ENCODE measurements at places on chromosomes 13 and 19.

DNA sequence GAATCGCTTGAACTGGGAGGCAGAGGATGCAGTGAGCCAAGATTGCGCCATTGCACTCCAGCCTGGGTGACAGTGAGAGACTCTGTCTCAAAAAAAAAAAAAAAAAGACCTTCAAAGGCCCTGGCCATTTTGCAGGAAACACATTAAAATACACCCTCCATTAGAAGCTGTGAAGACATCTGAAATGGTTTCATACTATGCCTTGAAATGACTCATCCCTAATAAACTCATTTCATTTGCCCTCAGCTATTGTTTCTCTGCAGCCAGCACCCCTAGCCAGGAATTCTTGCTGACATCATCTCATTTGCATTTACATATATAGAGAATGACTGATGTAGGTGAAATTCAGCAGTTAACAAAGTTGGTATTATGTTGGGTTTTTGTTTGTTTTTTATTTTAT is 8.7 kb downstream of the EML2 start:
- DNase-seq, result peak; percentile 84

DNA sequence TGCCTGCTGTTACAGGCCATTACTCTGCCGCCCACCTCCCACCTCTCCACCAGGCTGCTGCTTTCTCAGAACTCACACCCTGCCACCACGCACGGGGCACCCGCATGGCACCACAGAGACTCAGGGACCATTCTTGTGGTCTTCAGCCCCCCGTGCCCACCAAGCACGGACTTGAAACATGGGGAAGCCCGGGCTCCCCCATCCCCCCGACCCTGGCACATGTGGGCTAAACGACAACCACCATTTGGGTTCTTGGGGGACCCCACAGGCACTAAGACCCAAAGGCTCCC is 23.1 kb upstream of the TINCR start:
- DNase-seq, result no peak

DNA sequence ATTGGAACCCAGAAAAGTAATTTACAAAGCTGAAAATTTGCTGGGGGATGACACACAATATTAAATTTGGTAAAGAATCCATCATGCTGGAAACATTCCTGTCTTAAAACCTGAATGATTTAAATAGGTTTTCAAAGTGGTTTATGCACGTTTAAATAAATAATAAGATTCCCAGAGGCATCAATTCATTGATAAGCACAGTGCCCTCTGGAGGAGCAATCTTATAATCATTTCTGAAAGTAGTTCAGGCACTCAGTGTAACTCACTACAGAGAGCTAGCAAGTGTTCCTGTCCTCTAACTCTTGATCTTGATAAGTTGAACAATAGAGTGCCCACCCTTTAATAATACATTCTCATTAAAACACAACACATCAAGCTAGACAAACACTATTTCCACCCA is 43.5 kb upstream of the SHISA2 start:
- DNase-seq, result no peak

DNA sequence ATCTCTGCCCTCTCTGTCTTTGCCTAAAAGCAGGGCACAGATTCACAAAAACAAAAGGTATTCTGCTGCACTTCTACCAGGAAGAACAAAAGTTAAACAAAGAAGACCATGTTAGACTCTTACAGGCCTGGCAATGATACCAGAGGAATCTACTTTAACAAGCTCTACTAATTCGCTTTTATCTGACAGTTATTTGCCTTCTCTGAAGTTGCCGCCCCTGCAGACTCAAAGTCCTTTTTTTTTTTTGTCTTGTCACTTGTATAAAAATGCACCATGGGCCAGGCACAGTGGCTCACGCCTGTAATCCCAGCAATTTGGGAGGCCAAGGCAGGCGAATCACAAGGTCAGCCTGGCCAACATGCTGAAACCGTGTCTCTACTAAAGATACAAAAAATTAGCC is 176.5 kb upstream of the UBL3 start:
- DNase-seq, result no peak

DNA sequence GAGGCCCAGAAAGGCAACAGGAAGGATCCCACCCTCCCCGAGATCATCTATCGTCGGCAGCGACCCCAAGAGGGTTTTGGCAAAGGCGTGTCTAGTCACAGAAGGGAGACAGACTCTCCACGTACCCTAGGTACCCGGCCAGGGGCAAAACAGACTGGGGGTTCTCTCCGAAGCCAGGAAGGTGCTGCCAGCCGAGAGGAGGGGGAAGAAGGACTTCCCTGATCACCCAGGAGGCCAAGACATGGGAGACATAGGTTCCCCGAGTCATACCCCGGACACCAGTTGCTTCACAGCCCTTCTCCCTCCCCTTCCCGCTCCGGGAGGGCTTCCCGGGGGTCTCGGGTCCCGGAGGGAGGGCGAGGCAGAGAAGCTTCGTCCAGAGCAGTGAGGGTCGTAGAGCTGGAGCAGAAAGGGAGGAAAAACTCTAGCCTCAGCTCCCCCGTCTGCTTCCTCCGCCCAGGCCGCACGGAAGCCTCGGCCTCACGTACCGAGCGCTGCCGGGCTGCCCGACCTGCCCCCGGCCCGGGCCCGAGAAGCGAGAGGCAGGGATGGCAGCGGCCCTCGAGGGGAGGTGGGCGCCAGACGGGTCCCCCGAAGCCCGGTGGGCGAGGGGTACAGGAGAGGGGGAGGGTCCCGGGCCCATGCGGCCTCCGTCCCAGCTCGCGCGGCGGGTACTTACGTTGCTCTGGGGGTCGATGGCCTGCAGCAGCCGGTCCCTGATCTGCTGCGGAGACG is 644 bp downstream of the MED26 start:
- DNase-seq, result no peak

DNA sequence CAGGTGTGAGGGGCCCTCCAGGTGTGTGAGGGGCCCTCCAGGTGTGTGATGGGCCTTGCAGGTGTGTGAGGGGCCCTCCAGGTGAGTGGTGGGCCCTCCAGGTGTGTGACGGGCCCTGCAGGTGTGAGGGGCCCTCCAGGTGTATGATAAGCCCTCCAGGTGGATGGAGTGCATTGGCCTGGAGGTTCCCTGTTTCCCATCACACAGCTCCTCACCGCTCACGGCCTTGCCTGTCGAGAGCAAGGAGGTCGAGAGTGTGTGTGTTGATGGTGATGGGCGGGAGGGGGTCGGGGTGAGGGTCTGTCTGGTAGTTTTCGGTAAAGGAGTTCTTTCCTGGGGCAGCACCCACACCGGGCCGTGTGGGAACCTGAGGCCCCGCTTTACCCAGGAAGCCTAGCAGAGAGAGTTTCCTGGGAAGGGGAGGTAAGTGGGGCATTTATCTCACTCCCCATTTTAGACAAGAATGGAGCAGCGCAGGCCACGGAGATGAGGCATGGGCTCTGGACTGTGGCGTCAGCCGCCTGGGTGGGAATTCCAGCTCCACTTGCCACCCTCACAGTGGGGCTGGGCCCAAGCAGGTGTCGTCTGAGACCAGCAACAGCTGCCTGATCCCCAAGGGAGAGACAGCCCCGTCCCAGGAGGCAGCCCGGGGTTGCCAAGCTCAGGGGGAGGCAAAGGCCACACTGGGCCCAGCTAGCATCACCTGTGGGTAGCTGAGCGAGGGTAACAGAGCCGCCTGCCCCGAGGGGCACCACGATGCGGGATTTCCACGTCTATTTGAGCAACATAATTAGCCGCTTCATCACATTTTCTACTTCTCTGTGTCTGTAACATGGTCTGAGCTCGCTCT is 10.9 kb upstream of the GAS6 start:
- no peak for DNase-seq

GRCh38 chr13:36530050-36530789 is 97.9 kb downstream of the CCNA1 start:
- DNase-seq, result peak; percentile 98

DNA sequence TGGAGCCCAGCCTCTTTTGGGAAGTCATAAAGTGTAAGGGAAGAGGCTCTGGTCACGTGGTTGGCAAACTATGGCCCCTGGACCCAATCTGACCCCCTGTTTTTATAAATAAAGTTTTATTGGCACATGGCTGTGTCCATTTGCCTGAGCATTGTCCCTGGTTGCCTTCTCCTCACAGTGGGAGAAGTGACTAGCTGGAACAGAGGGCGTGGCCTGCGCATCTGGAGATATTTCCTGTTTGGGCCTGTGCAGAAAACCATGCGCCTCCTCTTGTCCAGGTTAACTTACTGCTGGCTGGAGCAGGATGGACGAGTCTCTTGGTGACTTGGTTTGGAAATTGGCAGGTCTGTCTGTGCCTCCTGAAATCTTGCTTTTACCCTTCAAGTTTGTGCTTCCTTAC is 48.3 kb downstream of the KDM4B start:
- DNase-seq, result no peak

DNA sequence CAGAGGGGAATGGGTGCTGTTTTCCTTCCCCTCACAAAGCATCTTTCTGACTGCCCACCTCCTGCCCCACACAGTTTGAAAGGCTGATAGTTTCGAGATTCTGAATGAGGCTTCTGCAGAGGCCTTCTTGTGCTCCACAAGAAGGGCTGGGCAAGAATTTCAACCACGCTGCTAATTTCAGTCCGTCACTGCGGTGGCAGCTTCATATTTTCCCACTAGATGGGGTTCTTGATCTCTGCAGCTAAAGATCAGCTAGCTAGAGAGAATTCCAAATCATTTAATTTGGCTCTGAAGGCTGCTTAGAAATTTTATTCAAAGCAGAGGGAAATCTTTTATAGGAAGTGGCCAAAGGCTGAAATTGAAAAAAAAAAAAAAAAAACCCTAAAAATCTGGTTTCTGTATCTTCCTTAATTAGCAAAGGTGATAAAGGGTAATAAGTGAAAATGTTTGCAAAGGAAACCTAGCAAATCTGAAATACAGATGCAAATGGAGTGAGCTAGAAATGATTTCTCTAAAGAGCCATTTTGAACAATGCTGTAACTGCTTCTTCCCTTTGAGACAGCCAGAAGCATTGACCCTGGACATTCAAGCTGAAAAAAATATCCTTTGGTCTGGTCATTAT is 38.0 kb upstream of the C13orf42 start:
- no peak for DNase-seq

- DNase-seq, result no peak
Observed at GRCh38 chr19:35739275-35740107, 2.8 kb downstream of the IGFLR1 start.

DNA sequence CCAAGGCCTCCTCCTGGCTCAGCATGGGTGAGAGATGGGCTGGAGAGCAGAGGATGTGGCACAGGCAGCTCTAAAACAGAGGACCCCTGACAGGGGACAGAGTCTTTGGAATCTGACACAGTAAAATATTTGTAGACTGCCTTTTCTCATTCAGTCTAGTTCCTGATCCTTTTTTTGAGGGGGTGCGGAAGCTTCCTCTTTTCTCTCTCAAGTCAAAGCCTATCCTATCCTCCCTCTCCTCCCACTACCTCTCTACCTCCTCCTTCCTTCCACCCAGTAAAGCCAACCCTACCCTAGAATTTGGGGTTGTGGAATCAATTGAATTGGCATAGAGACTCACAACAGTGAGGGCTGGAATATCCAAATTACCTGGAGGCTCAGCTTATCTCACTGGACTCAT is 82.0 kb downstream of the TEX26 start:
- no peak for DNase-seq
